ENCODE measurements at places on chromosomes 7 and 10.

DNA sequence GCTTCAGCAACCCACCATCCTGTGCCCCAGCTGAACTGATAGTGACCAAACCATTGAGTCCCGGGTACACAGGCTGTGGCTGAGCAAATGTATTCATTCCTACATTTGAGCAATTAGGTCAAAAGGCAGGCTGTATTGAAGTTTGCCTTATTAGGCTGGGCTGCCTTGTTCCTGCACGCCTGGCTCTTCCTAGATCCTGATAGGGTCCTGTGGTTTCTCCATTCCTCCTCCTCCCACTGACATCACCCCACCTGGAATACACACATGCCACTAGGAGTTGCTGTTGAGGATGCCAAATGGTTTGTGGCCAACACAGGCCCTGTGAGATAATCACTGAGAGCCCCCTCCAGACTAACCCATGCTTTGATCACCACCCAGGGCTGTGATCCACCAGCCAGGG is 66.4 kb upstream of the FGFR2 start:
- no peak for DNase-seq

DNA sequence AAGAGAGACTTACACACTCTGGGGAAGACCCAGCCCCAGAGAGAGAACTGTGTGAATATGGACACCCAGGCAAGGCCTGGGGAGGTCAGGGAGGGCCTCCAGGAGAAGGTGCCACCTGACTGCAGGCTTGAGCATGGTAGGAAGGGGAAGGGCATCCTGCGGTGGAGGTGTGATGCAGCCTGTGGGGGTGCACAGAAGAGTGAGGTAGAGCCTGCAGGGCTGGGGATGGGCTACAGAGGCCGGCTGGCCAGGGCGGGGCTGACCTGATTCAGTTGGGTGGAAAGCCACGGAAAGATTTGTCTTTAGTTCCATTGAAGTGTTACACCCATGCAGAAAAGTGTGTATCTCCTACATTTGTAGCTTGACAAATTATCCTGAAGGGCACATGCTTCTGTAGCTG is 47.6 kb downstream of the ZMIZ1 start:
- DNase-seq = no peak

- no peak for DNase-seq
Observed at GRCh38 chr10:124688889-124689670, 55.1 kb downstream of the FAM53B start.

DNA sequence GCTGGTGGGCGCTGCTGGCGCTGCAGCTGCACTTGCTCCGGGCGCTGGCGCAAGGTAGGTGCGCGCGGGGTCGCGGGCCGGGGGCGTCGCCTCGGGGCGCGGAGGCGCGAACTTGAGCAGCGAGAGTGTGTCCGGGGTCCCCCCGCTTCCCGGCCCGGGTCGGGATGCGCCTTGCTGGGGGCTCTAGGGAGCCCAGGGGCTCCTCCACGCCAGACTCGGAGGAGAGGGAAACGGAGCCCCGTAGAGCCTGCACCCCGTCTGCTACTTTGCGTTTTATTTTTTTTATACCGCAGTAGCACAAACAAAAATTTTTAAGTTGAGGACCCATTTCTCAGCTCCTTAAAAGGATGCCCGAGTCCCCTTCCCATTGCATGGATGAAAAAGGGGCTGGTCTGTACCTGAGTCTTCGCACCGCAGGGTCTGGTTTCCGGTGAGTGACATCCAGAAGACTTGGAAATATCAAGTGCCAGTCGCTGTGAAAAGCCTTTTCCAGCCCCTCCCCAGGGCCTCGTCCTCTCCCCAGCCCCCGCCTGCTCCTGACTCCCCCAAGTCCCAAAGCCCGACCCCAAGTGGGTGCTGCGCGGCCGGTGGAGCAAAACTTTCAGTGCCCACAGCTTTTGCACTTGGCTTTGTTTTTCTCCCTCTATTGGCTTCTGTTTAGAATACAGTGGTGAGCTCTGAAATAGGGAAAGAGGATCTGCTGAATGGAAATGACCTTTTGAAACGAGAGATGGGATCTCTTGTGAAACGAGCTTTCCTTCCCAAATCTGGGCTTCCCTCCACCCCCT is 973 bp downstream of the SDK1 start:
- DNase-seq = no peak

- no peak for DNase-seq
Observed at GRCh38 chr7:12674861-12675260, 12.6 kb upstream of the ARL4A start.
